Pulmonary artery endothelial cell (primary cell): ENCODE measurements at places on chromosomes 16 and 17. TPM values are rescaled to one million over a fixed set of nuclear protein-coding genes. Genes with fewer than 3 reads are reported as not detected.

Gene TEKT5
- total RNA-seq = not detected in 2 replicates

Gene RGS11
- 2.7 and 4.6 TPM in 2 replicates for total RNA-seq

Gene MYH11
- total RNA-seq = not detected in 2 replicates

- no peak for DNase-seq
Observed at GRCh38 chr17:721540-721937, 6.9 kb upstream of the VPS53 start.

Gene CD300LB
- total RNA-seq = not detected in 2 replicates

Gene TNFAIP1
- total RNA-seq = 50.4 and 55.7 TPM in 2 replicates

DNA sequence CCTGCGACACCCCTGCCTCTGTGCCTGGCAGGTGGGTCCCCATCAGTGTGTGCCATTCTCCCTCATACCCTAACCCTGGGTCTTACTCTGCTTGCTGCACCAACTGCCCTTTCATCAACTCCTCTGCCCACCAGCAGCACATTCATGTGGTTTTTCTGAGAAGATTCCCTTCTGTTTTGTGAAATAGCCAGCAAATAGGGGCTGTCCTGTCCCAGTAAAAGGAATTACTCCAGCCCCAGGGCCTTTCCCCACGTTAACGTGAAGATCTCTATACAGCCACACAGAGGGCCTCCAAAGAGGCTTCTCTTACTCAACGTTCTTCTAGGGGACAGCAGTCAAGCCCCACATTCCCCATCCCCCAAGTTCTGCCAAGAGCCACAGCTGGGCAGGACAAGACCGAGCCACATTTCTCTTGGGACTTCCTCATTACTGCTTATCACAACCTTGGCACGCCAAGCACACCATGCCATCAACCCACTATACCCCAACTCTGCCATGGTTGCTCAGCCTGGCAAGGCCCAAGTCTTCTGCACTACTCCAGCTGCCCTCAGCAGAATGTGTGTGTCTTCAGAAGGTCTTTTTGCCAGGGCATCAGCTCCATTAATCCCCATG is 18.7 kb upstream of the CCL2 start:
- no peak for DNase-seq

DNA sequence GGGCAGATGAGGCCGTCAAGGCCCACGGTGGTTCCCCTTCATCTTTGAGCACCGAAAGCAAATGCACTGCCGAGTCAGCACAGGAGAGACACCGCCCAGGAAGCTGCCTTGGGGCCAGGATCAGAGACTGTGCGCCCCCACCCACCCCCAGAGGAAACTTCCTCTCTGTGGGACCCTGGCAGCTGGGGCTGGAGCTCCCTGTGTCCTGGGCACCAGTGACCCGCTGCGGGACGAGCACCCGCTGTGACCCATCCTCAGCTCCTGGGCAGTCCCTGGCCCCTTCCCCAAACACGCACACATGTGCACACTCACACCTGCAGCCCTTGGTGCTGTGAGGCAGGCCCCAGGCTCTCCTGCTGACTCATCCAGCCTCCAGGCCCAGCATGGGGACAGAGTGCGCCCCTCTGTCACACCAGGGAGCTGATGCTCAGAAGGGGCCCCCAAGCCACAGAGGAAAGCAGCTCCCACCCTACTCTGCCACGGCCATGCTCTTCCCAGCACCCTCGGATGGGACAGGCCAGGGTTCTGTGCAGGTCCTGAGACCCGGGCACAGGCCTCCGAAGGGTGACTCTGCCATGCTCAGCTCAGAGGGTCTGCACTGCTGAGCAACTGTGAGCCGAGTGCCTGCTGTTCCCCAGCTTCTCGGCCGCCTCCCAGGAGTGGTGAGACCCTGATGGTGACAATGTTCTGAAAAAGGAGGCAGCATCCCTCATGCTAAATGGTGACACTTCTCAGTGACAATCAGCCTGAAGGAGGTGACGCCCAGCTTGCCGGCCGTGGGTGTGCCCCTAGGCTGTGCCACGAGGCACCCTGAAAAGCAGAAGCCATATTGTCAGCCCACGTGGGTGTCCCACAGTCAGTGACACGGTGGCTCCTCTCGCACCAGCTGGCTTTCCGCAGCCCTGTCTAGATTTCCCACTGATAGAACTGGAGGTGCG is 3.6 kb downstream of the PIEZO1 start:
- no peak for DNase-seq

DNA sequence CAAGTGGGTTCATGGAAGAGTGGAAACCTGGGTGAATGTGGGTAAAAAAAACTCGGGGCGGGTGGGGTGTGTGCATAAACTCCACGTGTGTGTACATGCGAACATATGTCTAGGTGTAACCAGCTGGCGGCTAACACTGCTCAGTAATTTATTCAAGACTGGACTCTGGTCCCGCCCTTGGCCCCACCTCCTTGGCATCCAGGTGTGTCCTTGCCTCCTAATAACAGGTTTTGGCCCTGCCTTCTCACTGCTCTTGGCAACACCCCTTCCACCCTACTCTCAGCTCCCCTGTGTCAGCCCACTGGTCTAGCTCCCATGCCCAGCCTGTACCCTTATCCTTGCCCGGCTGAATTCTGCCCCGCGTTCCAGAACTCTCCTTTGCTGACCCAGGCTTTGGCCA is 8.3 kb downstream of the FLII start:
- no peak for DNase-seq

GRCh38 chr16:56245197-56245596 is 53.9 kb downstream of the GNAO1 start:
- no peak for DNase-seq

DNA sequence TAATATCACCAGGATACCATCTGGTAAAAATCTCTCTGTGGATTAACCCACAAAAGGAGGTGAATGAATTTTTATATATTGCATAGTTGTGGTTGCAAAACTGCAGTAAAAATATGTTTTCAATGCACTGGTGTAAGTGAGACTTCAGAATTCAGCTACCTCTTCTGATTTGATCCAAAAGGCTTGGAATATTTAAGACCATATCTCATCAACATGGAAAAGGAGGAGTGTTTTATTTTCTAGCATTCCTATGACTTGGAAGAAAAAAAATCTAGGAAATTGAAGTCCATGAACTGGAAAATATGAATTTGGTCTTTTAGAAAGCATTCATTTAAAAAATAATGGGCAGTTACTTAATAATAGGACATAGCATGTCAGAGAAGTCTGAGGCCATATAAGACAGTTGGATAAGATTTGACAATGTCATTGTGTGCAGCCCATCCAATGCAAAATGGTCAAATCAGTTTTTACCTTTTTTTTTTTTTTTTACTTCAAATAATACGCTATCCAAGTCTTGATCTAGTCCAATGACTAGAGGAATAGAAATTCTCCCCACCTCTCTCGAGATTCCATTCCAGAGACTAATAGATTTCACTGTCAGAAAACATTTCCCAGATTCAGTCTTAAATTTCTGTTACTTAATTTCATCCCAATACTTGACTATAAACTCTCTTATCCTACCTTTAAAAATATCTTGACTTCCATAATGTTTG is 364.9 kb upstream of the PMFBP1 start:
- no peak for DNase-seq

GRCh38 chr17:70987867-70988340 is 818.6 kb downstream of the KCNJ2 start:
- no peak for DNase-seq

Gene GAST
- total RNA-seq = not detected in 2 replicates

Gene EXOC3L1
- total RNA-seq = 1.1 and 2.2 TPM in 2 replicates

GRCh38 chr16:10831894-10832886 is 13.6 kb upstream of the TVP23A start:
- DNase-seq = no peak

GRCh38 chr16:84888450-84888849 is 68.7 kb downstream of the CRISPLD2 start:
- no peak for DNase-seq

Gene CACNA1G
- 0.04 TPM in 1 of 2 replicates, not detected in the other for total RNA-seq

DNA sequence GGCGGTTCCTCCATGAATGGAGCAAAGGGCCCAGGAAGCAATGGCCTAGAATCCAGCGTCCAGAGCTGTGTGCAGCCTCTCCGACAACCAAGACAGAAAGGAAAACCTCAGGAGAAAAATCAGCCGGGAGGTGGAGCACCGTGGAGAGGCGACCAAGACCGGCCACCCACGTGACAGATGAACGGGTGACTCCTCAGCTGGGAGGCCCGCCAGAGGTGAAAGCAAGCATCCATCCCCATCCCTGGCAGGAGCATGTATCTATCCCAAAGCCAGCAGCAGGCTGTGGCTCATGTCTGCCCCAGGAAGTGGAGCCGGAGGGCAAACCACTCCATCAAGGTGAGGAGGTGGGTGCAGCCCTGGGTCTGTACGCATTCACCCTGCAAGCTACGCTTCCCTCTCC is 52.1 kb downstream of the FOXL1 start:
- no peak for DNase-seq

Gene BEAN1
- total RNA-seq = 0.26 TPM in 1 of 2 replicates, not detected in the other

GRCh38 chr16:30027588-30028437 is 3.3 kb downstream of the TLCD3B start:
- no peak for DNase-seq

- no peak for DNase-seq
Observed at GRCh38 chr17:17694169-17695081, 13.2 kb downstream of the RAI1 start.
